ENCODE measurements at places on chromosomes 5 and 9.

- no peak for DNase-seq
These were observed 156.5 kb upstream of the TAS2R1 start for GRCh38 chr5:9786380-9787360.

DNA sequence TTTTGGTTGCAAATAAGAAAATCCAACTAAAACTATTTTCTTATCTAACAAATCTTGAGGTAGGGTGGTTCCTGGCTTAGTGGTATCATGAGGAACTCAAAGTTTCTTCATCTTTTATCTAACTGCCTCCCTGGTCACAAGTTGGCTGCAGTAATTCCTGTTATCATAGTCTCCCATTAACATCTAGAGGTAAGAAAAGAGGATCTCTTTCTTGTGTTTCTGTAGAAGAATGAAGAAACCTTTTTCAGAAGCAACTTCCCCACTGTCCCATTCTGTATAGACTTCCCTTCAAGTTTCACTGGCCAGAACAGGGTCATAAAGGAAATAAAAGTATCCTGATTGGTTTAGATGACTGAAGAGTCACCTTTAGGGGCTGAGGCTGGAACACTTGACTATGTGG lies 81.8 kb upstream of the ELL2 start:
- no peak for DNase-seq

GRCh38 chr9:115615000-115615401 lies 497.0 kb upstream of the TNC start:
- no peak for DNase-seq

GRCh38 chr9:110081395-110081794 lies 126.6 kb downstream of the C9orf152 start:
- DNase-seq = no peak

- DNase-seq = no peak
These were observed 119.6 kb upstream of the PITX1 start for GRCh38 chr5:135153661-135154060.

GRCh38 chr9:84152204-84152603 lies 171.6 kb downstream of the RMI1 start:
- DNase-seq = no peak

- DNase-seq = no peak
These were observed 4.3 kb upstream of the TIFAB start for GRCh38 chr5:135456238-135457099.

DNA sequence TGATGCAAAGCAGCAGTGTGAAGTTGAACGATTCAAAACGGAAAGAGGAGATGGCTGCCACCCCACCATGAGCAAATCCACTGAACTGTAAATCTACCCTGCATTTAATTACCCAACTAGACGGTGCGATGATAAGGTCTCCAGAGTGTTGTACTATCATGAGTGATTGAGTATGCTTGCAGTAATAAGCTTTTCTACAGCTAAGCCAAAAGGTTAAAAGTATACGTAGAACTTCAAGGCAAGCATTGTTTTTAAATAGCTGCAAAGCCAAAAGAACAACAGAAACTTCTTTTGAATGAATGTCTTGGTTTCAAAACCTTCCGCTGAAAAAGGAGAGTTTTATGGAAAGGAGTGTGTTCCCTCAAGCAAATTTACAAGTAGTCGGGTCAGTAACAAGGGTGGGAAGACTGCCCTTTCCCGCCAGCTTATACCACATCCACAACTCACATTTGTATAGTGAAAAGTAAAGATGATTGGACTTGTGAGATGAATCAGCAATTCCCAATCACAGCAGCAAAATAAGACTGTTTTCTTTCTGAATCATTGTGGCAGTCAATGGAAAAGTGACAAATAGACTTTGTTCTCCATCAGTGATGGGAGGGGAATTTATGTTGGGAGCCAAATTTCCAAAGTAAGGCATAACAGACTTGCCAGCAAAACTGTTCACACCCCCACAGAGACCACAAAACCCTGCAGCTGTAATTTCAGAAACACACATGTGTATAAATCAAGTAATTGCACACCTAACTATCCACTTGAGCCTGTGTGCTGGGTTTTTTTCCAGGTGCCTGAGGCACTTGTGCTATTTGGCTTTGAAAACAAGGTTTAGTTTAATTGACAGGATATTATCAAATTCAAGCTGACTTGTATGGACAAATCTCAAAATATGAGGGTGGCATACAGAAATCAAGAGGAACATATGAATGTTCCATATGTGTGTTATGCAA lies 407.7 kb upstream of the GRAMD2B start:
- no peak for DNase-seq

GRCh38 chr9:5582835-5583195 lies 46.1 kb upstream of the RIC1 start:
- DNase-seq = no peak

- no peak for DNase-seq
These were observed 46.6 kb downstream of the F2R start for GRCh38 chr5:76762484-76762883.

GRCh38 chr9:132439153-132439552 lies 29.1 kb downstream of the CFAP77 start:
- DNase-seq = no peak

- no peak for DNase-seq
These were observed 67.4 kb downstream of the RAPGEF1 start for GRCh38 chr9:131672451-131672850.

DNA sequence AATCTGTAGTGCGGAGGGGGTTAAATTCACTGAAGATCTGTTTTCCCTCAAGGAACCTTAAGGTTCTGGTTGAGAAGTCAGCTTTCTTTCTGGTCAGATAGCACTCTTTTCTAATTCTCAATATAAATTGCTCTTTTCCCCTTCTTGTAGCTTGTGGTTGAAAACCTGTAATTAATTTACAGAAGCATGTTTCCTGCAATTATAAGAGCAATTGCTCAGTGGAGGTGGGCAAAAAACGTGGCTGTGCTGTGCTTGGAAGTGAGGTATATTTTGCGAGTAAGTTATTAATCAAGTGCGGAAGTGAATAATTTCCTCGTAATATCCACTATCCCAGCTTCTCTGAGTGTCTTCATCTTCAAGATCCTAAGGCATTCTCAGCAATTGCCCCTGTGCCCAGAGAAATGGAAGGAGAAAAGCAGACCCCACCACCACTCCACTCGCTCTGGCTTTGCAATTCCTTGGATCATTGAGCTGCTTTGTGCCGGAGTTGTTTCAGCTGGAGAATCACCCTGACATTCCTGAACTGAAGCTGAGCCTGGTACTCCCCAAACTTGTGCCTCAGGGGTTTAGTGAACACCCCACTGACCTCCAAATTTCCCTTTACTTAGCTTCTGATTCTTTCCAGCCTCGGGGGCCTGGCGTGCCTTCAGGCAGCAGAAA lies 140.6 kb downstream of the LRRC70 start:
- DNase-seq = no peak
